ENCODE measurements at places on chromosomes 1 and 21. TPM values are rescaled to one million over a fixed set of nuclear protein-coding genes. Genes with fewer than 3 reads are reported as not detected.

Gene VSIG8
- not detected for total RNA-seq

Gene C1orf174
- total RNA-seq = 9.1 TPM

Gene NBPF6
- total RNA-seq = not detected

- H3K27me3 ChIP-seq = no peaks in the 10 kb centered on the region
- no peak overlapping the region for H3K27ac ChIP-seq
- H3K36me3 ChIP-seq = no peaks in the 10 kb centered on the region
- no peaks in the 10 kb centered on the region for H3K4me1 ChIP-seq
- DNase-seq = no peak
These were observed 10.2 kb upstream of the CYP4X1 start for GRCh38 chr1:47013293-47013692.

- H3K36me3 ChIP-seq = no peaks in the 10 kb centered on the region
- no peaks in the 10 kb centered on the region for H3K27me3 ChIP-seq
- H3K4me3 ChIP-seq = no peak overlapping the region
- H3K4me1 ChIP-seq = no peaks in the 10 kb centered on the region
- H3K27ac ChIP-seq = no peak overlapping the region
These were observed 27.4 kb upstream of the GJA5 start for GRCh38 chr1:147787765-147788164.

DNA sequence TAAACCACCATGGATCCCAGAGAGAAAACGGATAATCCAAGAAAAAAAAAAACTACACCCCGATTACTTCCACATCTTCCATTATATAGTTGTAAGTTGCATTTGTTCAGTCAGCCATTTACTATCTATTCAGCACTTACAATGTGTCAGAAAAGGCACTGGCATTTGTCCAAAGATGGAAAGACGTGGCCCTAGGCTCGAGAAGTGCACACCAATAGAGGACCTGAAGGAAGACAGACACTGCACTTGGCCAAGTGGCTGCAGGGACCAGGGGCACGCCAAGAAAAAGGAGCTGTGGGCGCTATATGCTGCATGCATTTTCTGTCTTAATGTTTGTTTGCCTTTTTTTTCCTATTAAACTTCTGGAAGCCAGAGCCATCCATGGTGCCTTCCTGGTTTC, 45.2 kb upstream of the LYST start:
- H3K27me3 ChIP-seq = no peaks in the 10 kb centered on the region
- peaks cover under 1% of the 10 kb centered on the region for H3K4me1 ChIP-seq
- no peak overlapping the region for H3K27ac ChIP-seq
- H3K36me3 ChIP-seq = no peaks in the 10 kb centered on the region
- no peak for DNase-seq

GRCh38 chr1:82143108-82143833, 342.5 kb downstream of the ADGRL2 start:
- H3K4me3 ChIP-seq = no peak overlapping the region
- no peaks in the 10 kb centered on the region for H3K27me3 ChIP-seq
- no peaks in the 10 kb centered on the region for H3K36me3 ChIP-seq
- H3K4me1 ChIP-seq = no peaks in the 10 kb centered on the region
